Activated naive CD8-positive, alpha-beta T cell treated with anti-CD3 and anti-CD28 coated beads, Interleukin-2, amount 10 ng/mL, durations not matched to agents 7 days and 5 days (primary cell): ENCODE measurements at places on chromosomes 6 and 20. TPM values are rescaled to one million over a fixed set of nuclear protein-coding genes. Genes with fewer than 3 reads are reported as not detected.

GRCh38 chr20:59145247-59145923, 18.2 kb upstream of the ZNF831 start:
- peak overlapping the region; percentile 80 for H3K27ac ChIP-seq
- no peaks in the 10 kb centered on the region for H3K27me3 ChIP-seq
- no peak for DNase-seq
- H3K36me3 ChIP-seq = no peaks in the 10 kb centered on the region

DNA sequence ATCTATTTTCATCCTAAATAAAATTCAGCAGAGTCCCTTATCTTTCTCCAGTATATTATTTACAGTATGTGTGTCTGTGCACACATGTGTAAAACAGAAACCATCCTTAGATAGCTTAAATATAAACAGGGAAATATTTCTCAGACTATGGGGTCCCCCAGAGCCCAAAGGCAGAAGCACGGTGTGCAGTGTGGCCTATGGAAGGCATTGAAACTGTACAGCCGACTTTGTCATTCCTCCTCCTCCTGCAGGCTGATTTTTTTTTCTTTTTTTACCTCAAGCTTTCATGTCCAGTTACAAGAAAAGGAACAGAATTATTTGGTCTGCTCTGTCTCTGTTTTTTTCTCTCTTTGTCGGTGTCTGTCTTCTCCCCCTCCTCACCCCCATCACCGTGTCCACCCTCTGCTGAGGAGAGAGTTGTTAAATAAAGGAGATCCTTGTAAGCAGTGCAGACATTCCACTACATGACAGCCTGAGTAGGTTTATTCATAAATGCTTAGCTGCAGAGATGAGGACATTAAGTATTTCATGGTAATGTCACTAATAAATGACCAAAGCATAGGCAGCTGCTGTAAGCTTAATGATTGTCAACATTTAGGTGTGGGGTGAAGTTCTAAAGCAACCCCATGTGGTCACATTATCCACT, 31.8 kb upstream of the SLC35D3 start:
- no peak overlapping the region for H3K27ac ChIP-seq
- H3K4me1 ChIP-seq = peaks cover 7% of the 10 kb centered on the region
- H3K27me3 ChIP-seq = no peaks in the 10 kb centered on the region

DNA sequence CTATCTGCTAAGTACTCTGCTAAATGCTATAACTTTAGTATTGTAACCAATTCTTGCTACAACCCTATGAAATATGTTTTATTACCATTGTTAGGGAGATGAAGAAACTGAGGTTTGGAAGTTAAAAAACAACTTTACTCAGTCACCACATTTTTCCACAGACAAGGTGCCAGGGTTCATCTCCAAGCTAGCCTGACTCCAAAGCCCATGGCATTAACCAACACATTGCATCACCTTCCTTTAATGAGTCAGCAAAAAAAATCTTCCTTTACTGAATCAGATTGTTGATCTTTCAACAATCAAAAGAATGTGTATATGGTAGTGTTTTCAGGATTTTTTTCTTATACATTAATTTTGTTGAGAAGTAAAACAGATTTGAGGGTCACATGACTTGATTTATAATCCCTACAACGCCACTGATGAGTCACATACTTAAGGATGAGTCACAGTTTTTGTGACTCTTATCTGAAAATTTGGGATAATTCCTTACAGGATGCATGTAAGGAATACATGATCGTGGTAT, 41.5 kb downstream of the MAN1A1 start:
- no peak overlapping the region for H3K27ac ChIP-seq
- no peak for DNase-seq
- peaks cover 45% of the 10 kb centered on the region for H3K4me1 ChIP-seq
- no peaks in the 10 kb centered on the region for H3K27me3 ChIP-seq
- H3K4me3 ChIP-seq = no peak overlapping the region

- no peak for DNase-seq
- H3K27ac ChIP-seq = no peak overlapping the region
- no peak overlapping the region for H3K4me3 ChIP-seq
- H3K36me3 ChIP-seq = no peaks in the 10 kb centered on the region
- H3K4me1 ChIP-seq = no peaks in the 10 kb centered on the region
- H3K27me3 ChIP-seq = peaks cover 5% of the 10 kb centered on the region
Measured at GRCh38 chr6:133549371-133549801, 308.2 kb downstream of the EYA4 start.

GRCh38 chr20:53693262-53693871, 99.7 kb upstream of the ZNF217 start:
- H3K27ac ChIP-seq = peak overlapping the region; percentile 90
- H3K27me3 ChIP-seq = no peaks in the 10 kb centered on the region
- DNase-seq = peak; percentile 40
- peak overlapping the region; percentile 76 for H3K4me3 ChIP-seq

- DNase-seq = no peak
- no peaks in the 10 kb centered on the region for H3K36me3 ChIP-seq
- peaks cover 2% of the 10 kb centered on the region for H3K27me3 ChIP-seq
Measured at GRCh38 chr6:147055821-147056392, 148.3 kb upstream of the STXBP5 start.

DNA sequence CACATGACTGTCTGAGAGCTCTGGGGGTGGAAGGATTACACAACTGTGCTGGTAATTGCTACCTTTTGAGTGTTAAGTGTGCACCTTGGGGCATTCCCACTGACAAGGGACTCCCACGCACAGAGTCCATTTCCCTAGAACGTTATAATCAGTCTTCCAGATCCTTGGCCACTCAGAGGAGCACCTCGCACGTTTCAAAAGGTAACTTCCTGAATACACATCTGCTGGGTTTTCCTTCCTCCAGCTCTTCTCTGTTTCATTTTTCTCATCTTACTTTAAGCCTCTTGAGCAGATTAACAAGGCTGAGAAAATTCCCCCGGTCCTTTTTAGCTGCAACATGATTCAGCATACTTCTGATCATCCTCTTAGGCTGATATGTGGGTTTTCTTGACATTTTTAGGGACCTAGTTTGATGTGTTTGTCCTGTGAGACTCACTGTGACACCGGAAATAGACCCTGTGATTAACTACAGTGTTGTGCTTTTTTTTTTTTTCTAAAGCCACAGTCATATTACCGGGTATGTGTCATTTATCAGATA, 98.4 kb upstream of the DUSP22 start:
- no peaks in the 10 kb centered on the region for H3K27me3 ChIP-seq

TAAR8 gene
- not detected for total RNA-seq

DNA sequence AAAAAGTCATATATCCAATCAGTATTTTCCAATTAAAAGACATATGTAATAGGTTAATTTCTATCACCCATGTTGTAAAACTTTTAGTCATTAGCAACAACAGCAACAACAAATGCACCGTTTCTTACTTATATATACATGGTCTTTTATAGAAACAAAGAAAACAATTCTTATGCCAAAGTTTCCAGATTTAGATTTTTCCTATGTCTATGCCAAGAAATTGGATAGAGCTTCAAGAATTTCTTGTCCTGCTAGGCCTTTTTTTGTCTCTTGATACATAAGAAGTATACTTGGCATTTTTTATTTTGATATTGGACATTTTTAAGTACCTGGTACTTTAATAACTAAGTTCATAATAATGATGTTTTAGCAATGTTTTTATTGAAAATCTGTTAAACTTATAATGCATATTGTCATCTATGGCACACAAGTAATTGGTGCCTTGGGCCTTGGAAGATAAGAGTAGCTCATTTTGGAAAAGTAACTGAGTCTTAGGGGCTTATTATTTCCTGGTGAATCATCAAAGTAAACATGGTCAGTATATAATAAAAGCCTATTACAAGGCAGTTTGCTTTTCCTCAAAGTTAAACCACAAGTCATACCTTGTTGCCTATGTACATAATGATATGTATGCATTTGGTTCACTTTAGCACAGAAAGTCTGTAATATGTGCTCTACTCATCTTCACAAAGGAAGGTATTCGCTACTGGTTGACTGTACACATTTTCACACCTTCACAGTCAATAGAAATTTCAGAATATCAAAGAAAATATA, 10.1 kb upstream of the FRK start:
- no peak for DNase-seq
- no peaks in the 10 kb centered on the region for H3K36me3 ChIP-seq
- no peak overlapping the region for H3K4me3 ChIP-seq
- no peak overlapping the region for H3K27ac ChIP-seq

- H3K4me3 ChIP-seq = no peak overlapping the region
- H3K27me3 ChIP-seq = no peaks in the 10 kb centered on the region
- no peaks in the 10 kb centered on the region for H3K4me1 ChIP-seq
- DNase-seq = no peak
- no peak overlapping the region for H3K27ac ChIP-seq
- no peaks in the 10 kb centered on the region for H3K36me3 ChIP-seq
Measured at GRCh38 chr6:147869201-147869600, 360.7 kb downstream of the SAMD5 start.

BTN1A1 gene
- not detected for total RNA-seq

DNA sequence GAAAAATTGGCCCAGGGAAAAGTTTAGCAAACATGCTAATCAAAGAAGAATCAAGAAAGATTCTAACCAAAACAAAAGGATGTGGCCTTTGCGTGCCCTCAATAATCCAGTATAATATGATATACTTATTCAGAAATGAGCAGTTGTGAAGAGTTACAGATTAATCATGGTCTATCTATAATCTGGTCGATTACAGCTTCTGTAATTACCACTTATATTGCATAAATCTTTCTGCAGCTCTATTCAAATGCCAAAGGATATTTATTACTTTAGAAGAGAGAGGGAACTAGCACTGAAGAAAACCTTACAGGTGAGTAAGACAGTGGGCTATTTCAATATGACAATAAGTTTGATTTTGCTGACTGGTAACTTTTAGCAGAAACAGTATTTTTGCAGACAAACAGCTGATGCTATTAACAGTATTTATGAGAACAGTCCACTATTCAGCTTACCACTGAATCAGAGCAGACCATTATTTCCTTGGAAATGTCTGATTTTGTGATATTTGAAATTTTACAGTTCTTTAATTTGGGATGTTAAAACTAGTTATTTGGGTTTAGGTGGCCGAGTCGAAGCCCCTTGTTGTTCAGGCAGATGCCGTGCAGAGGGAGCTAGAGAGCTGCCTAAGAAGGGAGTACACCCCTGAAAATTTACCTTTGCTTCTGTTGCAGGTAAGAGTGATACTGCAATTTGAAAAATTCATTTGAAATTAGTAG, 92.2 kb downstream of the CEP57L1 start:
- H3K27me3 ChIP-seq = peaks cover 42% of the 10 kb centered on the region
- no peak overlapping the region for H3K27ac ChIP-seq
- no peak overlapping the region for H3K4me3 ChIP-seq

RBPJL gene
- total RNA-seq = not detected

- peaks cover 41% of the 10 kb centered on the region for H3K4me1 ChIP-seq
- H3K4me3 ChIP-seq = peak overlapping the region; percentile 95
- H3K36me3 ChIP-seq = peaks cover 9% of the 10 kb centered on the region
- DNase-seq = no peak
- H3K27me3 ChIP-seq = no peaks in the 10 kb centered on the region
Measured at GRCh38 chr6:27138406-27138805, 109.1 kb upstream of the PRSS16 start.

- H3K4me3 ChIP-seq = no peak overlapping the region
- H3K4me1 ChIP-seq = no peaks in the 10 kb centered on the region
- peaks cover 2% of the 10 kb centered on the region for H3K27me3 ChIP-seq
- no peak for DNase-seq
Measured at GRCh38 chr20:48523191-48523995, 304.4 kb downstream of the PREX1 start.

LCA5 gene
- 0.08 TPM for total RNA-seq

DNA sequence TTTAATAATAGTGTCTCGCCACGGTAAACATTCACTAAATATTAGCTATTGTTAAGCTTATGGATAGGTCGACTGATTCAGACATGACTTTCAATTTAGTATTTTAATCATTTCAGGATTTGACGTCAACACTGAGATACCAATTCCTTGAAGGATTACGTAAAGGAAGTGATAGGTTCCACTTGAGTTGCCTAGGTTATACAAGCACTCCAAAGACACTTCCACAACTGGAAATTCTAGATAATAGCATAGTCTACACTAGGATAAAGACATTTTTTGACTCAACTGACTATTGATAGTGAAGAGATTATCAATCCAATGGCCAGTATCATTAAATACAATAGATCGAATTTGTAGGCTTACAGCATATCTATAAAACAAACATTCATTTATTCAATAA, 63.9 kb upstream of the NHSL1 start:
- peaks cover 14% of the 10 kb centered on the region for H3K27me3 ChIP-seq
- H3K36me3 ChIP-seq = no peaks in the 10 kb centered on the region
- H3K4me1 ChIP-seq = no peaks in the 10 kb centered on the region
- no peak for DNase-seq
- H3K4me3 ChIP-seq = no peak overlapping the region

DNA sequence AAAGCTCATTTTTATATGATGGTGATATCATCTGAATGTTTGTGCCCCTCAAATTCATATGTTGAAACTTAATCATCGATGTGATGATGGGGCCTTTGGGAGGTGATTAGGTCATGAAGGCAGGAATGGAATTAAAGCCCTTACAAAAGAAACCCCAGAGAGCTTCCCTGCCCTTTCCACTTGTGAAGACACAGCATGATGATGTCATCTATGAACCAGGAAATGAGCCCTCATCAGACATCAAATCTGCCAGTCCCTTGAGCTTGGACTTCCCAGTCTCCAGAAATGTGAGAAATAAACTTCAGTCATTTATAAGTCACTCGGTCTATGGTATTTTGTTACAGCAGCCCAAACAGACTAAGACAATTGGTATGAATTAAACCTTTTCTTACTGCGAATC, 153.1 kb downstream of the MYB start:
- H3K4me3 ChIP-seq = no peak overlapping the region
- no peak overlapping the region for H3K27ac ChIP-seq
- H3K36me3 ChIP-seq = no peaks in the 10 kb centered on the region

NR2E1 gene
- not detected for total RNA-seq

GRCh38 chr6:15268137-15268908, 22.5 kb downstream of the JARID2 start:
- no peaks in the 10 kb centered on the region for H3K27me3 ChIP-seq
- peak overlapping the region; percentile 28 for H3K4me3 ChIP-seq
- H3K27ac ChIP-seq = peak overlapping the region; percentile 69
- no peak for DNase-seq
- H3K36me3 ChIP-seq = peaks cover 20% of the 10 kb centered on the region

DNA sequence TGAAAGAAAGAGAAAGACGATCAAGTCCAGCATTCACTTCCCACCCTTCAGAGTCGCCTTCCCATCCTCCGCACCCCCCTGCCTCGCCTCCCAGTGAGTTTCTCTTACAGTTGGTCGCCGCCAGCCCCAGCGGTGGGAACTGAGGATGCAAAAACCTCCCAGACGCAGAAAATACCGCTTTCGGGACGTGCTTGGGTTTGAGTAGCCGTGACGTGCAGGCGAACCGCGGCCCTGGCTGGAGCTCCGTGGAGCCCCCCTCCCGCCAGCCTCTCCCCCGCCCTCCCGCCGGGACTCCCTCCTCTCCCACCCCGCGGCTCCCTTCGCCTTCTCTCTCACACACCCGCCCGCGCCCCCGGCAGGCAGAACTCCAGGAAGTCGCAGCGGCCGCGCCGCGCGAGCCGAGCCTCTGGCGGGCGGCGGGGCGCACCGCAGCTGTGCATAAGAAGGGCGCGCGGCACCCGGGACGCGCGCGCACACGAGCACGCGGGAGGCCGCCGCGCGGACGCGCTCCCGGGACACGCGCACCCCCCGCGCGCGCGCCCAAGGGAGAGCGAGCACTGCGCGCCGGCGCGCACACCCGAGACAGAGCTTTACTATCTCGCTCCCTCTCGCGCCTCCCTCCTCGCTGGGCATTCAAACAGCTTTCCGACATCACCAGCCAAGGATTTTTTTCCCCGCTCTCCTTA, at the start of gene ADGRB3:
TSS of gene ADGRB3 (plus strand) at position 557 of the 686 bp plus-strand sequence. CDS start 3,394 bp downstream, outside the sequence.
- H3K36me3 ChIP-seq = no peaks in the 10 kb centered on the region
- peaks cover 9% of the 10 kb centered on the region for H3K4me1 ChIP-seq
- no peak within 1 kb of the TSS for H3K27ac ChIP-seq
- peaks cover 46% of the 10 kb centered on the region for H3K27me3 ChIP-seq
